ENCODE measurements at places on chromosomes 4 and X.

- DNase-seq, result no peak
Observed at GRCh38 chr4:65250916-65251315, 419.4 kb downstream of the EPHA5 start.

DNA sequence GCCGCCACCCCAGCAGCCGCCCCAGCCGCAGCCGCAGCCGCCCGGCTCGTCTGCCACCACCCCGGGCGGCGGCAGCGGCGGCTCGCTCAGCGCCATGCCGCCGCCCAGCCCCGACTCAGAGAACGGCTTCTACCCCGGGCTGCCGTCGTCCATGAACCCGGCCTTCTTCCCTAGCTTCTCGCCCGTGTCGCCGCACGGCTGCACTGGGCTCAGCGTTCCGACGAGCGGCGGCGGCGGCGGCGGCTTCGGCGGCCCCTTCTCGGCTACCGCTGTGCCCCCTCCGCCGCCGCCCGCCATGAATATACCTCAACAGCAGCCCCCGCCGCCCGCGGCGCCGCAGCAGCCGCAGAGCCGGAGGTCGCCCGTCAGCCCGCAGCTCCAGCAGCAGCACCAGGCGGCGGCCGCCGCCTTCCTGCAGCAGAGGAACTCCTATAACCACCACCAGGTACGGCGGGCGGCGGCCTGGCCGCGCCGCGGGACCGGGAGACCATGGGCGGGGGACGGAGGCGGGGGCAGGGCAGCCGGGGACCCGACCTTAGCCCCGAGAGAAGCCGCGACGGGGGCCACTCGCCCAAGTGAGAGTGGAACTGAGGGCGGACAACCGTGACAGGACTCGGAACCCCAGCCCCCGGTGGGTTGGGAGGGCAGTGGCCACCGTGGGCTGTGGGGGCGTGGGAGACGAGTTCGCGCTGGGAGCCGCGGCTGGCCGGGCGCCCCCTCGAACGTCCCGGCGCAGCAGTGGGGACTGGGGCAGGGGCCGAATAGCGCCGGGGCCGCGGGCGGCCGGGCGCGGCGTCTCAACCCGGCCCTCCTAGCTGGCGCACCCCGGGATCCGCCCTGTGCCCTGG, 1.8 kb downstream of the CPEB2 start:
- DNase-seq, result peak; percentile 30

DNA sequence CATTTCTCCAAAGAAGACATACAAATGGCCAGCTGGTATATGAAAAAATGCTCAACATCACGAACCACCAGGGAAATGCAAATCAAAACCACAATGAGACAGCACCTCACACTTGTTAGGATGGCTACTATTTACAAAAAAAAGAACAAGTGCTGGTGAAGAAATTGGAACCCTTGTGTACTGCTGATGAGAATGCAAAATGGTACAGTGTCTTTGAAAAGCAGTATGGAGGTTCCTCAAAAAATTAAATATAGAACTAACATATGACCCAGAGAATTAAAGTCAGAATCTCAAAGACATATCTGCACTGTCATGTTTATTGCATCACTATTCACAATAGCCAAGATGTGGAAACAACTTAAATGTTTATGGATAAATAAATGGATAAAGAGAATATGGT, 20.9 kb downstream of the PAGE4 start:
- no peak for DNase-seq

- no peak for DNase-seq
Observed at GRCh38 chr4:140049024-140049848, 104.7 kb downstream of the MAML3 start.

GRCh38 chr4:82354788-82355187, 19.0 kb downstream of the HNRNPD start:
- no peak for DNase-seq

- no peak for DNase-seq
Observed at GRCh38 chr4:52038103-52038912, at the start of gene SGCB. SGCB (minus strand) TSS chr4:52038299; CDS start chr4:52038259, 40 bp downstream.

DNA sequence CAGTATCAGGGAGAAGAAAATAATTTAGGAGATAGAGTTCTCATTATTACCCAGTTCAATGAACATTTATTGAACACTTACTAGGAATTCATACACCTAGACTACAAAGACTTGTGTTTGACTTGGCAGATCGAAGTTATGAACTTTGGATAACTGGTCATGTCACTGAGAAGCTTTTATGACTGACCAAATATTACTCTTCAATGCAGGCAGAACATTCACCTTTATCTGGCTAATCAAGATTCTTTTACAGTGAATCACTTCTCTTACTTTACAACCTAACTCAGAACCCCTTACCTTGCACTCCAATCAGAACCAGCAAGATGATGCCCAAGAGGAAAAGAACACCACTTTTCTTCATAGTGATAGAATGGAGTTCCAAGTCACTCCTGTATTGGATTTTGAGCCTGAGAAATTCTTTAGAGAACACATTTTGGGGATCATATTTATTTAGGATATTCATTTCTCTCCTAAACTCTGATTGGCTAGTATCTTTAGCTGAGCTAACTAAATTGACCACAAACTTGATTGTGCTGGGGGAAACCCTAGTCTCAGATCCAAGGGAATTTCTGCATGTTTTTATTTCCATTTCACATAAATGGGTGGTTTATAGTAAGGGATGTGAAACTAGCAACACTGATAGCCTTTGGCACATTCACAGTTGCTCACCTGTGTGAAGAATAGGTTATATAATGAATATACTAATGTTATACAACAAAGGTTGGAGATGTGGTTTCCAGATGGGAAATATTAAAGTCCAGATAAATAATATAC, at the start of gene CXCL9:
TSS of gene CXCL9 (minus strand) at position 421 of the 774 bp plus-strand sequence. CDS start at position 361, 60 bp downstream.
- DNase-seq, result no peak

- DNase-seq, result no peak
Observed at GRCh38 chrX:115616943-115617563, 56.1 kb downstream of the PLS3 start.

DNA sequence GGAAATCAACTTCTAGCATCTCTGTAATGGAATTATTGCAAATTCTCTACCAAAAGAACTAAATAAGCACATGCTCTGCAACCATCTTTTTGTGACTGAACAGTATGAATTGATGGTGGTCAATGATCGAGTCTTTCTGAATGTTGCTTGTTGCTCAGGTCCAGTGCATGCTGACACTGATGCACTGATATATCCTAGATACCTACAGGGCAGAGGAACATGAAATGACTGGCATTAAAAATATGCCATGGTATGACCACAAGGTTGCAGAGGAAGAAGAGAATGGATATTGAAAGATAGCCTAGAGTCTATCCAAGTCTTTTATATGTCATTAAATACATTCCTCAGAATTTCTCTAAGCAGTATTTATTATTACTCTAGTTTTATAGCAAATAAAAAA, 692.8 kb upstream of the TENM3 start:
- no peak for DNase-seq

DNA sequence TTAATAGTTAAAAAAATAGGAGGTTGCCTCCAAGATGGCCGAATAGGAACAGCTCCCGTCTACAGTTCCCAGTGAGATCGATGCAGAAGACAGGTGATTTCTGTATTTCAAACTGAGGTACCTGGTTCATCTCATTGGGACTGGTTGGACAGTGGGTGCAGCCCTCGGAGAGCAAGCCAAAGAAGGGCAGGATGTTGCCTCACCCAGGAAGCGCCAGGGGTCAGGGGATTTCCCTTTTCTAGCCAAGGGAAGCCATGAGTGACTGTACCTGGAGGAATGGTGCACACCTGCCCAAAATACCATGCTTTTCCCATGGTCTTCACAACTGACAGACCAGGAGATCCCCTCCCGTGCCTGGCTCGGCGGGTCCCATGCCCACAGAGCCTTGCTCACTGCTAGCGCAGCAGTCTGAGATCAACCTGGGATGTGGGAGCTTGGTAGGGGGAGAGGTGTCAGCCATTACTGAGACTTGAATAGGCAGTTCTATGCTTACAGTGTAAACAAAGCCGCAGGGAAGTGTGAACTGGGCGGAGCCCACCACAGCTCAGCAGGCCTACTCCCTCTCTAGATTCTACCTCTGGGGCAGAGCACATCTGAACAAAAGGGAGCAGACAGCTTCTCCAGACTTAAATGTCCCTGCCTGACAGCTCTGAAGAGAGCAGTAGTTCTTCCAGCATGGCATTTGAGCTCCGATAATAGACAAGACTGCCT, 47.5 kb downstream of the PPA2 start:
- no peak for DNase-seq

DNA sequence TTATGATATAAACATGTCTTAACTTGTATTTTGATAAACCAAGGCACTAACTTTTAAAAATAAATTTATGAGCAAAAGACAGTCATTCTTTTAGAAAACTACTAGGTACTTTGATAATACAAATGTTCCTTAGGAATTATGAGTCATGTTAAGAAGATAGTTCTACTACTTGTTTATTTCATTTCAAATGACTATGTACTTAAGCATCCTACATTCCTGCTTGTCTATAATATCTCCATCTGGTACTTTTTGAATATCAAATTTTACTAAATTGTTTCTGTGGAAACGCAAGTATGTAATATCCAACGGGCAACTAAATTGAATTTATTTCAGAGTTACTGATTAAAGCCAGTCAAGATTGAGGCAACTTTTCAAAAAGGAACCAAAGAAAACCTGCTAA, 61.8 kb downstream of the CAMK2D start:
- no peak for DNase-seq

DNA sequence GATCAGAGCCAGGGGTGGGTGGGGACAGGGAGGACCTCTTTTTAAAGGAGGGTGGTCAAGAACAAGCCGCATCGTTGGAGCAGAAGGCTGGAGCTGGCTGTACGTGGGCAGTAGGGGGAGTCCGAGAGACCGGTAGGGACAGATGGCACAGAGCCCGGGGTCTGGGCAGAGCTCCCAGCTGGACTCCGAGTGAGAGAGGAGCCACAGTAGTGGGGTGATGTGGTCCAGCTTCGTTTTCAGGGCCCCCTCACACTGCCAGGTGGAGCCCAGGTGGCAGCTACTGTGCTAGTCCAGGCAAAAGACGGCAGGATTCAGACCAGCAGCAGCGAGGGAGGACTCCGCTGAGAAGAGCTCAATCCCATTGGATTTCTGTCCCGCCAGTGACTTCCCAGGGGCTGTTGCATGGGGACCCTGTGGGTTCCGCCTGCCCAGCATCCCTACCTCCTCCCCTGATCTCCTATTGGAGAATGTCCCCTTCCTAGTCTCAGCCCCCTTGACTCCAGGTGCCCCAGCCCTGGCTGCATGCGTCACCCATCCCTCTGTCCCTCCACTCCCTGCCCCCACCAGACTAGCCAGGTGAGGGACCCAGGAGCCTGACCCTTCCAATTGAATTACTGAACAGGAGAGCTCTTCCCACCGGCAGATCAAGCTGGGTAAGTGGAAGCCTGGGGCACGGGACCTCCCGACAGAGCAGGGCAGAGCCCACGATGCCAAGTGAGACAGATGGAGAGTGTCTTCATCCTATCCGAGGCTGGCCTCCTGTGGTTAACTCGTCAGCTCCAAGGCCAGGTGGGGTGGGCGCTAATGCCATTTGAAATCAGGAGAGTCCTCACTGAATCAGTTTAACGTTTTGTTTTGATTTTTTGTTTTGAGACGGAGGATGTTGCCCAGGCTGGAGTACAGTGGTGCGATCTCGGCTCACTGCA, 2.9 kb downstream of the ARHGAP4 start:
- no peak for DNase-seq

DNA sequence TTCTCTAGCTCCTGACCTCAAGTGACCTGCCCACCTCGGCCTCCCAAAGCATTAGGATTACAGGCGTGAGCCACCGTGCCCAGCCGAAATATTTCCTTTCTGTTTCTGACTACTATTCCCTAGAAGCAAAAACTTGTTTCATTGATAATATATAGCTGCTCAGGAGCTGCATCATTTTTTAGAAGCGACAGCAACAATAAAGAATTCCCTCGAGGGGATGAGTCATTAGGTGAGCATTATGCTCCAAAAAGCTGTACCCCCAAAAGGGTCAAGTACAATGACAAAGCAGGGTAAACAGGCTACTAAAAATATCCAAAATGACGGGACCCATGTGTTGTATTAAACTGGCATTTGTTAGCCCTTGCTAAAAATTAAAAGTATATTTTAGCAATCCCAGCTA, 67.0 kb downstream of the RBM47 start:
- no peak for DNase-seq

DNA sequence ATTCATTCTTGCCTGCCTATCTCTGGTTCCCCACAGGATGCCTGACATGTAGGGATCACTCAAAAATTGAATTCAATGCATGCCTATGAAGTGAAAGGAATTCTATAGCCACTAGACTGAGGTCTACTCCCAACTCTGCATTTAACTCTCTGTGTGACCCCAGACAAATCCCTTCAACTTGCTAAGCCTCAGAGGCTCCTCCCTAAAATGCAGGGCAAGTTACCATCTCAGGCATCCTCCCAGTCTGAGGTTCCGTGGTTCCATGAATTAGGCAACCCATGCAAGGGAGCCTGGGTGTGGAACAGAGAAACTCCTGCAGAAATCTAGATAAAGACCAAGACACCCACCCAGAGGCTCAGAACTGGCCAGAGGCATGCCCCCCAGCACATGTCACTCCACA, 6.6 kb downstream of the SRPX start:
- no peak for DNase-seq

- DNase-seq, result no peak
Observed at GRCh38 chr4:2337131-2337723, 75.3 kb upstream of the MXD4 start.

DNA sequence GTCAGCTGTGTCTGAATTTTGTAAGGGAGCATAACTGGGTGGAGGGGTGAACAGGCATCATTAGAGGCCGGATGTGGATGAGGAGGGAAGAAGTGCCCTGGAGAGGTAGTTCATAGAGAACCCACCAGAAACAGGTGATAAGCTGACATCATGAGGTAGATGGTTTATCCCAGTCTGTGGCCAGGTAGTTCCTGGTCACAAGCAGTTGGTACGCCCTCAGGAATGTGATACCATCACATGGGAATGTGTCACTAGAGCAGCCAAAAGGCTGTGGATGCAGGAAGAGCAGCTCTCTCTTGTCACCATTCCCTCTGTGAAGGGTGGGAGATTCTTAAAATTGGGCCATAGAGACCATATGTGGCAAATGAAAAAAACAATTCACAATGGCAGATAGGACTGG, 21.9 kb downstream of the MSN start:
- no peak for DNase-seq

GRCh38 chrX:574251-574650, 56.3 kb upstream of the SHOX start:
- no peak for DNase-seq

DNA sequence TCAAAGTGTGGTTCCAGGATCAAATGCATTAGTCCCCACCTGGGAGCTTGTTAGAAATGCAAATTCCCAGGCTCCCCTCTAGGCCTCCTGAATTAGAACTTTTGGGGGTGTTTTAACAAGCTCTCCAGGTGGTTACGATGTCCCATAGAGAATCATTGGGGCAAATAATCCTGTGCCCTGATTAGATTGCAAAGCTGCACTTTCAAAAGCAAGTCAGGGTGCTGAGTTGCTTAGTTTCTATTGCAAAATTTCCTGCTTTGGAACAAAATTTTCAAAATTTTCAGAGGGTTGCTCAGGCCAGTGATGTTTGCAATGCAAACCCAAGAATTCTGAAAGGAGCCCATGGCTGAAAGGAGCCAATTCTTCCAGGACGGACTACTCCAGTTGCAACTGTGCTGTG, 71.0 kb downstream of the MGST2 start:
- no peak for DNase-seq

Data from hematopoietic multipotent progenitor cell treated with erythropoietin and hydrocortisone succinate and interleukin-3 and kit ligand, for 15 days (in vitro differentiated cells).